NCI-H1930 (cell line): ENCODE measurements at places on chromosomes 4 and X.

- DNase-seq = peak; percentile 41
Measured at GRCh38 chr4:175536852-175537453, 275.1 kb downstream of the GPM6A start.

DNA sequence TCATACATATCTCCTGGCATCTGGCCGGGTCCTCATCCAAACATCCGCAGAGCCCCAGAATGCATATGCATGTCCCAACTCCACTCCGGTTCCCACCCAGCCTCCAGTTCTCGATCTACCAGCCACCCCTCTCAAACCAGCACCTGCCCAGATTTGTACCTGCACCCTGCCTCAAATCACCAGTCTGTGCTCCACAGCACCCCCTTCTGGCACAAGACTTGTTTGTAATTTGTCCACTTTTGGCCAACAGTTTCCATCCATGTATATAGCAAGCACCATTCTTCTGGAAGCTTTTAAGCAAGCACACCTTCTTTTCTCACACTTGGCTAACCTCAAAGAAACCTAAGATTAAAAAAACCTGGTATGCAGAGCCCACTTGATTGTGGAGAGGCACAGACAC lies 644.1 kb downstream of the MID1IP1 start:
- DNase-seq = no peak

GRCh38 chr4:113406723-113407016 lies 354.9 kb downstream of the CAMK2D start:
- no peak for DNase-seq

- no peak for DNase-seq
Measured at GRCh38 chrX:40283981-40284380, 186.2 kb upstream of the BCOR start.

GRCh38 chr4:19721587-19721986 lies 530.1 kb upstream of the SLIT2 start:
- no peak for DNase-seq

DNA sequence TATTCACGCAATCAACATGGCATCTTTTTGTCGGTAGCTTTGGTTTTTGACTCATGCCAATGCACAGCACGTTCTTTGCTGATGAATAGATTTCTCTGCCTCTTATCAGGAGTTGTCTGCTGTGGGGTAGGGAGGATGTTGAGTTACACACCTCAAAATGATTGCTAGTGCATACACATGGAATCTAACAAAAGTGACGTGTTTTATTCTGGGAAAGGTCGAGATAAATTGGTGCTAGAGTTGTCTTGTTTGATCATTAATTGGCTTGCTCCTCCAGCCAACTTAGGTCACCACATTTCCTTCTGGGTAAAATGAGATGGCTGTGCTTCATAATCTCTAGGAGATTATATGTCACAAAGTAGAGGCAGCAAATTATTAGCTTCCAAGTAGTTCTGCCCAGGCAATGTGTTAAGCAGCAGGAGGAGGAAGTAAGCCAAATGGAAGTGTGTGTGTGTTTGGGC lies 3.9 kb downstream of the RAB9A start:
- no peak for DNase-seq

- no peak for DNase-seq
Measured at GRCh38 chr4:106048250-106048971, 153.1 kb downstream of the NPNT start.

DNA sequence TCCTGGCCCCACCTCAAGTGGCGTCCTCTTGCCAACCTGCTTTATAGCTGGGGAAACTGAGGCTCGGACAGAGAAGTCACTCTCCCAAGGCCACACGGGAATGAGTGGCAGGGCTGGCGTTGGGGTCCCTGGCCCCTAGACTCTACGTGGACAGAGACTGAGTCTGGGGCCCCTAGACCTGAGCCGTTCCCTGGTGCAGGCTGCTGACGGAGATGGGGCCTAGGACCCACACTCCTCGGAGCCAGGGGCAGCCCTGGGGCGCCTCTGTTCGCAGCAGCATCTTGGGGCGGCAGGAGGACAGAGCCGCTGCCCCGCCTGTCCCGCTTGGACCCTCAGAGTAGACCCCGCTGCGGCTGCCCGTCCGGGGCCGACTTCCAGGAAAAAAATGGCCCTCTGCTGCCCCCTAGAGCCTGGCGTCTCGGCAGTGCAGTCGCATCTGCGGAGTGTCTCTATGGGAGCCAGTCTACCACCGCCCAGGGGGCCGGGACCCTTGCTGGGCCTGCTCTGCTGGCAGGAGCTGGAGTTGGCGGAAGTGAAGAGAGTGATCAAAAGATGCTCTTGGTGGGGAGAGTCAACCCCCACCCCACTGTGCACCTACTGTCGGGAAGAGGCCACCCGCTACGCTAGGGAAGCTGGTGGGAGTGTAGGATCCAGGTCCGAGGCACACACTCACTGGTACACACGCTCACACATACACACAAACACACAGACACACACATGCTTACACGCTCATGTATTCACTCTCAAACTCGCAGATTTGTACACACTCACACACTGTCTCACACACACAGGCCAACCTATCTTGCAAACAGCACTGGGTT lies 220.1 kb downstream of the AFAP1 start:
- DNase-seq = no peak

GRCh38 chr4:78772526-78773091 lies 3.5 kb upstream of the BMP2K start:
- no peak for DNase-seq

- no peak for DNase-seq
Measured at GRCh38 chrX:138150709-138151108, 560.8 kb downstream of the FGF13 start.
